Neural progenitor cell (in vitro differentiated cells): ENCODE measurements at places on chromosomes 5 and 9. TPM values are rescaled to one million over a fixed set of nuclear protein-coding genes. Genes with fewer than 3 reads are reported as not detected.
A peak's percentile ranks its signal among the peaks of the same experiment; 100 is the strongest.

GRCh38 chr5:143682246-143682905 lies 129.6 kb upstream of the HMHB1 start:
- no peak for DNase-seq

Gene SLC2A6
- 2.3 and 8.8 TPM in 2 replicates for total RNA-seq

- no peak for DNase-seq
Measured at GRCh38 chr5:155085282-155085989, 71.9 kb downstream of the KIF4B start.

DNA sequence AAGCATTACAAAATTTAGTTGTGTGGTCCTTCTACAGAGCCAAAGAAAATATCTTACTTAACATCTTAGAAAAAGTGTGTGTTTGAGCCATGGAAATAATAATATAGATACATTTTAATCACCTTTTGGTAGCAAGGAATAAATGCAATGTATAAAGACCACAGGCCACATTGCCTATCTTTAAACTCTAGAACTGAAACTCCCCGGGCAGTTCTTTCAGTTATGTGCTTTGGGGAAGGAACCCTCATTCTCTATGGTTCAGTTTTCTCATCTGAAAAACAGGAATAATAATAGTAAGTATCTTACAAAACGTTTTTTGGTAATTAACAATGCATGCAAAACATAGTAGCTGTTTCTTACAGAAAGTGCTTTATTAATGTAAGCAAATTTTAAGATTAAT lies 67.8 kb upstream of the GABRB2 start:
- no peak for DNase-seq

DNA sequence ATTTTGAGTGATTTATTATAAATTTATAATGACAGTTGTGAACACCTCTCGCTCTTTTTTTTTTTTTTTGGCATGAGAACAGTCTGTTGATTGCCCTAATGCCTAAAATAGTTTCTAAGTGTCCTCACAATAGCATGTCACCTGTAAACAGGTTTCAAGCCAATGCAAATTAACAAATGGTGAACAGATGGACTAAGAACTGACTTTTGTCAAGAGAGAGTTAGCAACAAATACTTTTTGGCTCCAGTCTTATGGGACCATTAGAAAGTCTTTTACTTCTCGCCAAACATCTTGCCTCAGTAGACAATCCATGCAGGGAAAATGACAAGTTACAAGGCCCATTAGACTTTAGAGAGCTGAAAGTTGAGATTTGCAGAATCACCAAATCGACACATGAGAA lies 67.8 kb downstream of the MED27 start:
- DNase-seq, result no peak

Gene ORM2
- 0.43 TPM in 1 of 2 replicates, not detected in the other for total RNA-seq

- DNase-seq, result no peak
Measured at GRCh38 chr9:12771891-12772290, 2.9 kb upstream of the LURAP1L start.

Gene SEC61B
- total RNA-seq, result 83.7 and 99.2 TPM in 2 replicates

GRCh38 chr9:81648891-81649290 lies 40.5 kb downstream of the TLE1 start:
- no peak for DNase-seq

DNA sequence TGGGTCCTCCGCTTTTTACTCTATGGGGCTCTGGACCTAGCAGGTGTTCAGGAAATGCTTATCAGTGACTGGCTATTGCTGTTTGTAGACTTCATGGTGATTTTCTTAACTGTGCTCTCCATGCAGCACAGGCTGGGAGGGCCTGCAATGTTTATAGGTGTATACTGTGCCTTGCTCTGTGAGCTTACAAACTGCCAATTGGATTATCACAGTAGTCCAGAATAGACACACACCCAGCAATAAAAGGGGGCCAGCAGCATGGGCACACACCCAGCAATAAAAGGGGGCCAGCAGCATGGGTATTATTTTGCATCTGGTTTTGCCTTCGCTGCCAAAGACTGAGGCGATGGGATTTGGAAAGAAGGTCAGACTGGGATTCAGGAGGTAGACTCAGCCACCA lies 100.0 kb downstream of the CRB2 start:
- no peak for DNase-seq

Gene ENTPD8
- not detected in 2 replicates for total RNA-seq

Gene ANKRD31
- total RNA-seq, result 0.74 and 0.75 TPM in 2 replicates

DNA sequence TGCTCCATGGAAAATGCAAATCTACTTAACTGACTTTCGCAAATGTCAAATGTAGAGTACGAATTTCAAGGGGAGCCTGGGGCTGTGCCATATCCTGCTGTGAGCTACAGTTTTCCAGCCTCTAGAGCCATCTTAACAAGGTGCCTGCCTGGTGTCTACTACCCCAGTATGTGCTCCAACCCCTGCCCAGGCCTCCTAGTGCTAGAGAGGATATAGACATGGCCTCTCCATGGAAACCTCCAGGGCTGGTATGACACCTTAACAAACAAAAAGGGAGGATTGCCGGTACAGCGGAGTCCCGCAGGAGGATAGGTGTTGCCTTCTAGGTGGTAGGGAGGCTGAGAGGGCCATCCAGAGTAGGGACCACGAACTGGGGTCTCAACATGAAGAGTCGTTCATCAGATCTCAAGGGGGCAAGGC lies 13.6 kb upstream of the IL3 start:
- DNase-seq, result no peak

Gene PPP1R26
- total RNA-seq, result 23.0 and 48.7 TPM in 2 replicates

Gene PCDHA2
- total RNA-seq, result 3.7 and 5.9 TPM in 2 replicates

GRCh38 chr5:57032151-57032551 lies 80.2 kb upstream of the MIER3 start:
- DNase-seq, result no peak

Gene GAPT
- total RNA-seq, result not detected in 2 replicates

DNA sequence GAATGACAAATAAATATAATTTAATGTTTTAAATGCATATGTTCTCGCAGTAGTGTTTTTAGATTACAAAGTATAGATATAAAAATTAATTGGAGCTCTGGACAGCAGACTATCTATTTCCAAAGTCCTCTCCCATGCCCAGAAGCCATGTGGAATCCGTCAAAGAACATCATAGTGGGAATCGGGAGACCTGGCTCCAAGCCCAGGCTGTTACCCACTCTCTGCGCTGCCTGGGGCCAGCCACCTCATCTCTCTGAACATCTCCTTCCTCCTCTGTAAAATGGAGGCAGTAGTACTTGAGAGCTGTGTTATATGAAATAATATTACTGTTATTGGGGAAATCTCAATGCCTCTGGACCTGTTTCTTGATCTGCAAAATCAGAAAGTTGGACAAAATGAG lies 58.1 kb upstream of the SLC30A5 start:
- no peak for DNase-seq

Gene UQCRQ
- total RNA-seq, result 45.0 and 63.1 TPM in 2 replicates

Gene SPATA31C1
- not detected in 2 replicates for total RNA-seq

Gene PRXL2C
- total RNA-seq, result 4.2 and 5.1 TPM in 2 replicates

- DNase-seq, result peak; percentile 68
Measured at GRCh38 chr5:149002053-149002452, 60.8 kb downstream of the SH3TC2 start.

- peak; percentile 52 for DNase-seq
Measured at GRCh38 chr9:28365020-28365640, 791.8 kb upstream of the C9orf72 start.

Gene CLIC3
- total RNA-seq, result not detected in 2 replicates
